ENCODE measurements at places on chromosomes 2 and 18.
A peak's percentile ranks its signal among the peaks of the same experiment; 100 is the strongest.

GRCh38 chr2:210616074-210616473 lies 59.7 kb downstream of the CPS1 start:
- DNase-seq, result no peak

- no peak for DNase-seq
Observed at GRCh38 chr2:13121096-13121495, 404.4 kb downstream of the TRIB2 start.

DNA sequence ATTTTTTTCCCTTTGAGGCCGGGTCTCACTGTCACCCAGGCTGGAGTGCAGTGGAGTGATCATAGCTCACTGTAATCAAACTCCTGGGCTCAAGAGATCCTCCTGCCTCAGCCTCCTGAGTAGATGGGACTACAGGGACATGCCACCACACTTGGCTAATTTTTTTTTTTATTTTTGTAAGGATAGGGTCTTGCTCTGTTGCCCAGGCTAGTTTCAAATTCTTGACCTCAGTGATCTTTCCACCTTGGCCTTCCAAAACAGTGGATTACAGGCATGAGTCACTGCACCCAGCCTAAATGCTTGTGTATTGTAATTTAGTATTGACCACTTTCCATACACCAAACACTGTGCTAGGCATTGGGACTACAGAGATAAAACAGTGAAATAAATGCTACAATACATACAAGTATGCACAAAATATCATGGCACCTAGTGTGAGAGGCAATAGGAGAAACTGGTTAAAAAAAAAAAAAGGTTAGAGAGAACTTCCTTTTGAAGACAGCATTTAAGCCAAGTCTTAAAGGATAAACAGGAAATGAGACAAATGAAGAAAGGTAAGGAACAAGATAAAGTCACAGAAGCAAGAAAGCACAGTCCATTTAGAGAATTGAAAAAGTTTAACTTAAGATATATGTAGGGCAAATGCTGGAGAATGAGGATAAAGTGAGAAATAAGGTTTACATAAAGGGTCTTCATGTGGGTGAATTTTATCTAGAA lies 113.4 kb downstream of the GORASP2 start:
- peak; percentile 6 for DNase-seq

- peak; percentile 33 for DNase-seq
Observed at GRCh38 chr2:172480301-172481218, 53.2 kb downstream of the ITGA6 start.

DNA sequence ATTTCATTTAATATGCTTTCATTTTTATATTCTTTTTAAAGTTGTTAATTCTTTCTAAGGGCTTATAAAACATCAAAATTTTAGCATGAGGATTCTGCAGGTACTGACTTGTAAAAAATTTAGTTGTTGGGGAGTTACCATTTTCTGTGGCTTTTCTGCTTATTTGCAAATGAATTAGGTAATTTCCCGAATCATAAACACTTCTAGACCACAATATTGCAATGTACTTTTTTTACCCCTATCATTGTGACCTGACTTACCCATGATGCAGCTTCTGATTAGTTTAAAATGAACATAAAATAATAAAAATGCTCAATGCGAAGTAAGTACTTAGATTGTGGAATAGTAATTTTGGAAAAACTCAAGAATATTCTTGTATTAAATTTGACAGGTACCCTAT lies 11.4 kb downstream of the ARL6IP6 start:
- DNase-seq, result no peak

- DNase-seq, result peak; percentile 41
Observed at GRCh38 chr2:73218298-73218697, 4.3 kb downstream of the SMYD5 start.

- DNase-seq, result no peak
Observed at GRCh38 chr2:159228081-159228581, 58.4 kb downstream of the WDSUB1 start.

DNA sequence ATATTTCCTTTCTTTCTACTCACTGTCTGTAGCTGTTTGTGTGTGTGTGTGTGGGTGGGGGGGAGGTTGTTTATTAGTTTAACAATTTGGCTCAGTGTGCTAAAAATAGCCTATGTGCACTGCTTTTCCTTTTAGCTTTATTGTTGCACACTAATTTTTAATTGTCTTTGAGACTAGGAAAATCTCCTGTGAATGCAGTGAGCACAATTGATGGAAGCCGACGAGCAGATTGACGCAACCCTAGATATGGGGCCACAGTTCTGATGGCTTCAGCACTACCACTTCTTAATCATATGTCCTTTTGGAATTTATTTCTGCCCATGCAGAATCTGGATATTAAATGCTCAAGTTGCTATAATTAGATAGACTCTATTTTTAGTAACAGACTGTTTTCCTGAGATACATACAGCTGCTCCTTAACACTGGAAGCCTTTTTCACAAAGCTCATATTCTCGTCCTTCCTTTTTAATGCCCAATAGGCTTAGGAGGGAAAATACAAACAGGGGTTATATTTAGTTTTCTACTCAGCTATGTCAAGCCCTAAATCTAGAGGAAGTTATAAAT lies 109.1 kb downstream of the IRS1 start:
- no peak for DNase-seq

DNA sequence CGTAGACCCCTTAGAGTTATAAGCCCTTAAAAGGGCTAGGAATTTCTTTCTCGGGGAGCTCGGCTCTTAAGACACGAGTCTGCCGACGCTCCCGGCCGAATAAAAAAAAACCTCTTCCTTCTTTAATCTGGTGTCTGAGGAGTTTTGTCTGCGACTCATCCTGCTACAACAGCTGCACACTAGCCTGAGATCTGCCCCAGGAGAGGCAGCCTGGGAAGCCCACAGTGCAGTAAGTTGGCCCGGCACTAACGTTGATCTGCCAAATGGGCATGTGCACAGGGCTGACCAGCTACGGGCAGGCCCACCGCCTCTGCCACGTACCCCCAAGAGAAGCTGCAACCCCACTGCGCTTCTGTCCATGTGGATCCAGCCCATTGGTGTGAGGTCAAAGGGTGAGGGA lies 8.4 kb upstream of the LIMS2 start:
- no peak for DNase-seq

DNA sequence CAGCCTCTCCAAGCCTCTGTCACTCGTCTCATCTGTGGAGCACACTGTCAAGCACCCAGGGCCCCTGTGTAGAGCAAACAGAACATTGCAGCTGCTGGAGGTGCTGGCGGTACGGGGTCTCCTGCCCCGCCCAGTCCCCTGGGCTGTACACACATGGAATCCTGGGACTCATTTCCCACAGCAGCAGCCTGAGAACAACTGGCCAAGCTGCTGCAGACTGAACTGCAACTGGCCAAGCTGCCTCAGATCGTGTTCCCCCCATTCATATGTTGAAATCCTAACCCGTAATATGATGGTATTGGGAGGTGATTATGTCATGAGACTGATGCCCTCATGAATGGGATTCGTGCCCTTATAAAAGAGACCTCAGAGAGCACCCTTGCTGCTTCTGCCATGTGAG lies 130.5 kb downstream of the NCK2 start:
- no peak for DNase-seq

DNA sequence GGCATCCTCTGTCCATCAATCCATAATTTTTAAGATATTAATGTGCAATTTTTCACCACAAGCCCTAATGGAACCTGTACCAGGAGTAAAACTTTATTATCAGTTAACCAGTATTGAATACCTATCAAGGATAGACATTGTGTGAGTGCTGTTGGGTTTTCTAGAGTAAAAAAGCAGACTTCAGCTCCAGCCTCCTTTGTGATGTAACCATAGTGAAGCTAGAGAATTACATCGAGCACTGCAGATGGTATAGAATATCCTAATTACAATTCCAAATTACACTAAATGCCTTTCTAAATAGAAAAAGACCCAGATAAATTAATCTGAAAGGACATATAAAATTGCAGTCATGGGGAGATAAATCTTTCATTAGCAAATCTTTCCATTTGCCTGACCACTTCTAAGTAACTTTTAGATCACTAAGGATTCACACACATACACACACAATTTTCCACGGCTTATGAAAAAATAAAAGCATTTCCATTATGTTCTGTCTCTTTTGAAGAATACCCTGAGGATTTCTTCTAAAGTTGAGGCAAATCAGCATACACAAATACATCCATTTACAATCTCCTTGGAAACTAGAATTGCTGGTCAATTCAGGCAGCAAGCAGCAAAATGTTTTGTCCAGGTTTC lies 117.1 kb upstream of the TANK start:
- DNase-seq, result no peak

GRCh38 chr18:23618862-23619387 lies 32.6 kb upstream of the NPC1 start:
- DNase-seq, result no peak

DNA sequence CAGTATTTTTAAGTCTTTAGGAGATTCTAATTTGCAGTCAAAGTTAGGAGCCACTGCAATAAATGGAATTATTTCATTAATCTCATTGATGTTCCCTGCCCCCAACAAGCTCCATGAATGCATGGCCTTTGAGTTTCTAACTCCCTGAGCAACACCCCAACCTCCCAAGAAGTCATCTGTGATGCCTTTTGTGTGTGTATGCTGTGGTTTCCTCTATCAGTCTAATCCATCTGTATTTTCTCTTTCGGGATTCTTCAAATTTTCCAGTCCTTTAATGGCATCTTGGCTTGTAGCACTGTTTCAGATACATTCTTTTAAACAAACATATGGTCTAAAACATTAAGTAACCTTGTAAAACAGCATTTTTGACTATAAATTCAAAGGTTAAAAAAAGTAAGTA lies 16.8 kb downstream of the SERPINB10 start:
- DNase-seq, result peak; percentile 7

DNA sequence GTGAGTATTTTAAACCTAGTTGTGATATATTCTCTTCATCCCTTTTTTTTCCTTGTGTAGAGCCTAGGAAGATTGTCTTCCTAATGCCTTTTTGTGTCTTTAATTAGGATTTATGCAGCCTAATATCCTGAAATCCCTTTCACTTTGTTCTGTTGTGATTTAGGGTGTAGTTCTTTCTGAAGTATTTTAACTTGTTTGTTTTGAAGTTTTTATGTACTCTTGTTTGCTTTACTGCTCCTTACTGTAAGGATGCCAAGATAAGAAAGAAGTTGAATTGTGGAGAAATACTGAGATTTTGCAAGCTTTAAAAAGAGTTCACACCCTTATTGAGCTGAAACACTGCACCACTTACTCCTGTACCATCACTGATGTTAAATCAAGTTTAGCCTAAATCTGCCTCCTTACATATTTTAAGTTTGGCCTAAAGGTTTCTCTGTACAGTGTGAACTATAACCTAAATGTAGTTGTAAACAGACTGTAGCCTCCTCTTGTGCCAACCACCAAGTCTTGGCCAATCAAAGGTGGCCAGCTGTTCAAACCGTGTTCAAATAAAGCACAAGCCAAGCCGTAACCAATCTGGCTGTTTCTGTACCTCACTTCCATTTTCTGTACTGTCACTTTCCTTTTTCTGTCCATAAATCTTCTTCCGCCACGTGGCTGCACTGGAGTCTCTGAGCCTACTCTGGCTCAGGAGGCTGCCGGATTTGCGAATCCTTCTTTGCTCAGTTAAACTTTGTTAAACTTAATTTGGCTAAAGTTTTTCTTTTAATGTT lies 17.7 kb upstream of the ACOXL start:
- DNase-seq, result no peak

DNA sequence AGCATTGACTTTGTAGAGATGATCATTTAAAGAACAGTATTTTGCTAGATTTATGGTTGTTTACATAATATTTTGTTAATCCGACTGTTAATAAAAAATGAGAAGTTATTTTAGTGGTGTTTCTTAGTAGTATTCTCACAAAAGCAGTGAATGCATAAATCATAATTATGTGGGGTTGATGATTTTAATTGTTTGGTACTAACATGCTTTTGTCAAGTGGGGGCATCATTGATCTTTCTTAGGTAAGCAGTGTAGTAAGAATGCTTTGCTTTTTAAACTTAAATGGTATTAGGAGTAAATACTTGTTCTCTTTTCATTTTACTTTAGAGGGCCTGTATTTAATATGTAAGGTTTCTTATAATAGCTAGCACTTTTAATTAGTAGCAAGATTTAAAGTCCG lies 109.2 kb upstream of the OTX1 start:
- peak; percentile 9 for DNase-seq

DNA sequence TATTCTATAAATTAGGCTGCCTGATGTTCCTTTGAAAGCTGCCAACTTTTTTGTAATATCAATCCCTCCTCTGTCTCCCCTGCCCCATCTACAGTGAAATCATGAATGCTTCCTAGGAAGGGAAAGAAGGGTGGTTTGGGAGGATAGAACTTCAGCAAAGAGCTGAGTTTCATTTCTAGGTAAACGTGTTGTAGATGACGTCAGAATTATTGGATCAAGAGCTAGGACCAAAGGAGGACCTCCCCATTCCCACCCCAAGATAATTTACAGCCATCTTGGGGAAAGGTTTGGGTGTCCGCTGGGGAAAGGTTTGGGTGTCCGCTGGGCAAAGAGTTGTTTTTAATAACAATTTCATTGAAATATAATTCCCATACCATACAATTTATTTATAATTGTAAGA lies 11.2 kb upstream of the ANKRD53 start:
- no peak for DNase-seq

GRCh38 chr2:160889439-160890170 lies 270.6 kb upstream of the TANK start:
- no peak for DNase-seq

DNA sequence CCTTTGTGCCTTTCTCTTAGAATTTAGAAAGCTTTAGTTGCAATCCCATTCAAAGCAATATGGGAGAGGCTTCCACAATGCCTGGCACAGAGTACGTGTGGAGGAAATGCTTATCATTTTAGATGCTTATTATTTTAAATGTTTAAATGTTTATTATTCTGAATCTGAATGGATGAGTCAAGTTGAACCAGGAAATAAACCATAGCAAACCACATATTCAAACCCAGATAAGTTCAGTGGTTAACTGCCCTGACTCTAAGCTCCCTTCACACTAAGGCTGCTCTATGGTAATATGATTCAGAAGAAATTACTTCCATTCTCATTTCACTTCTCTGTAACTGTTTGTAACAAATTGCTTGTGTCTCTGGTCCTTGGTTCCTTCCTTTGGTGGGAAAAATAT lies 5.2 kb upstream of the PPP4R1 start:
- DNase-seq, result peak; percentile 75

DNA sequence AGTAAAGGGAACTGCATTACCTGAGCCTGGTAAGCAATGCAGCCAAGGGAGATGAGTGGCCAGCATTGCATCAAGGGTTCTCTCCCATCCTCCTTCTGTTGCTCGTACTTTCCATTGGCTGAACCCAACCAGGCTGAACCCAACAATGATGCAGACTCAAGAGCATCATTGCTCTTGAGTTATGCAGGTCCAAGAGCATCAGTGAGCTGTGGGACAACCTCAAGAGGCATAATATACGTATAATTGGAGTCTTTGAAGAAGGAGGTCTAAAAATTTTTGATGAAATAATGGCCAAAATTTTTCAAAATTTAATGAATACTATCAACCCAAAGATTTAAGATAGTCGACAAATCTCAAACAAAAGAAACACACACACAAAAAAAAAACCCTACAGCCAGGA lies 213.0 kb downstream of the RNF152 start:
- DNase-seq, result peak; percentile 18

- DNase-seq, result no peak
Observed at GRCh38 chr18:51442012-51442411, 244.5 kb upstream of the MEX3C start.

GRCh38 chr2:108898315-108899082 lies 90.5 kb downstream of the EDAR start:
- no peak for DNase-seq

GRCh38 chr2:173157676-173158293 lies 82.1 kb downstream of the MAP3K20 start:
- DNase-seq, result no peak

GRCh38 chr2:24620936-24621335 lies 129.9 kb downstream of the NCOA1 start:
- DNase-seq, result peak; percentile 79

GRCh38 chr2:28300485-28301341 lies 91.9 kb upstream of the FOSL2 start:
- DNase-seq, result peak; percentile 83

- peak; percentile 40 for DNase-seq
Observed at GRCh38 chr2:151878655-151879563, 50.7 kb upstream of the ARL5A start.
